Stimulated activated CD8-positive, alpha-beta memory T cell treated with anti-CD3 and anti-CD28 coated beads, Interleukin-4, amount 100 ng/mL, for 1 hour (primary cell): ENCODE measurements at places on chromosomes 2 and 18.
A peak's percentile ranks its signal among the peaks of the same experiment; 100 is the strongest.

DNA sequence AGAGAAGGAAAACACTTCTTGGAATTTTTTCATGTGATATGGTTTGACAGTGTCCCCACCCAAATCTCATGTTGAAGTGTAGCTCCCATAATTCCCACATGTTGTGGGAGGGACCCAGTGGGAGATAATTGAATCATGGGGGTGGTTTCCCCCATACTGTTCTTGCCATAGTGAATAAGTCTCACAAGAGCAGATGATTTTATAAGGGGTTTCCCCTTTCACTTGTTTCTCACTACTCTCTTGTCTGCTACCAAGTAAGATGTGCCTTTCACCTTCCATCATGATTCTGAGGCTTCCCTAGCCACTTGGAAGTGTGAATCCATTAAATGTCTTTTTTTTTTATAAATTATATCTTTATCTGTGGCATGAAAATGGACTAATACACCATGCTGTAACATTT lies 250.7 kb downstream of the LPIN1 start:
- no peak for DNase-seq

GRCh38 chr18:70181015-70181414 lies 24.5 kb downstream of the RTTN start:
- DNase-seq: no peak

DNA sequence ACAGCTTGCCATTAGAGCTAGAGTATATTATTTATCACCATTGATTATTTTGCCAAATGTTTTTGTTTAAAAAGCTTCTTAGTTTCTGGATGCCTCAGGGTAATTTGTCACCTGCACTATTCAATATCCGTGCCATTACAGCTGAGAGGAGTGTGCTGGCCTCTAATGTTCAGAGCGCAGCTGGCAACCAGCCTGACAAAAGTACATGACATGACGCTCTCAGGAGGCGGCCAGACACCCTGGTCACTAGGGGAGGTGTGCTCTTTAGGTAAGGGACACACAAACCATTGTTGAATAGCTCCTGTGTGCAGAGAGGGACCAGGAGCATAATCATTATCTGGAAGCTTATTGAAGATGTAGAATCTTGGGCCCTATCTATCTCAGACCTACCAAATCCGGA lies 20.3 kb downstream of the LIMS1 start:
- no peak for DNase-seq

- DNase-seq: peak; percentile 35
Observed at GRCh38 chr2:219247678-219248642, 2.7 kb downstream of the STK16 start.
